NCI-H2081 (cell line): ENCODE measurements at places on chromosomes 11 and 22.
A peak's percentile ranks its signal among the peaks of the same experiment; 100 is the strongest.

- no peak for DNase-seq
Measured at GRCh38 chr11:77515483-77515882, 41.6 kb upstream of the PAK1 start.

DNA sequence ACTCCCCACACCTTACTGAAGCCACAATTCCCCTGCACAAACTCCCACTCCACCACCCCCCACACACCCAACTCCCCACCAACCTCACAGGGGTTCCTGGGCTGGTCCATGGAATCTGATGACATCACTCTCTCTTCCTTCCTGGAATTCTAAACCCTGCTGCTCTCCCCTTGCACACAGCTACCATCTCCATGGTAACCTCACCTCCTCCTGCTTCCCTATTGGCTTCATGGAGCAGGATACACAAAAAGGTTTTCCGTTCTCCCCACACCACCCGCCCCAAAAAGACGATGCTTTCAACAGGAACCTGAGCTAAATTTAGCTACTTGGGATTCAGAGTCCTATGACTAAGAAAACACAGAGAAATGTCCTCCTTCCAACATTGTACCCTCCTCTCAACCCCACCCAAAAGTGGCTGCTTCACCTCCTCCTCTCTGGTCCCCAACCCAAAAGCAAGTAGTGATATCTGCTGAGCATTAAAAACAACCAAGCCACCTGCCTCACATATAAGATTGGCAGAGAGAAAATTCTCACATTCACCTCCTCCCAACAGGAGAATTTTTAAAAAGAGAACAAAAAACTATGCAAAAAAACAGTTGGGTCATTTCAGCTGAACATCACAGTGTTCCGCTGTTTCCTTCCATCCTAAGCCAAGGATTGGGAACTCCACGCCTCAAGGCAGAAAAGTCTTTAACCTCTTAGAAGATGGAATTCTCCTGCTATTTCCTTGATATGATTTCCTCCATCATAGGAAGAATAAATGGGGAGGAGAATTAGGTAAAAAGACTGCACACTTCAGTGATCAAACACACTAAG is 66.9 kb downstream of the RBFOX2 start:
- DNase-seq = peak; percentile 71

GRCh38 chr22:39368461-39368911 is 18.7 kb downstream of the SYNGR1 start:
- DNase-seq = no peak

GRCh38 chr11:28481616-28482480 is 373.7 kb downstream of the METTL15 start:
- no peak for DNase-seq

- no peak for DNase-seq
Measured at GRCh38 chr11:57306940-57307565, 17.7 kb downstream of the TNKS1BP1 start.

GRCh38 chr11:72939031-72939430 is 124.8 kb downstream of the ATG16L2 start:
- no peak for DNase-seq

DNA sequence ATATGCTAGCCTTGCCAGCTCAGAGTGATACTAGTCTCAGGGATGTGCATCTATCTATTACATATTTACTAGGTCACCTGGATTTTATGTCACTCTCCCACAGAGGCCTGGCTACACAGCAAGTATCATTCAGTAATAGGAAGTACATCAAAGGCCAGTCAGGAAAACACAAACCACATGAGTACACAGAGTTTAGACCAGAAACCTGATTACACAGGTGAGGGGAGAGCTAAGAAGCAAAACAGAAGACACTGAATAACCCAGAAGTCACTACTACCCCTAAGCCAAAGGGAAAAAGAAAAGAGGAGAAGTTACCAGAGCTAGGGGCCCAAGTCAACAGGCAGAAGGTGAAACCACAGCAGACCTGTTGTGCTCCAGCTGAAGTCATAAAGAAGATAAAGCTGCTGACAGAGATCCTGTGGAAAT is 13.3 kb downstream of the LPXN start:
- no peak for DNase-seq

GRCh38 chr11:130163346-130164220 is 4.0 kb downstream of the ST14 start:
- DNase-seq = no peak

GRCh38 chr11:10529279-10529678 is 11.7 kb downstream of the RNF141 start:
- no peak for DNase-seq

- DNase-seq = no peak
Measured at GRCh38 chr22:37164505-37164887, 14.8 kb upstream of the IL2RB start.

GRCh38 chr11:133898031-133898769 is 52.9 kb upstream of the SPATA19 start:
- no peak for DNase-seq

- peak; percentile 11 for DNase-seq
Measured at GRCh38 chr11:84234011-84234410, 947.8 kb upstream of the CCDC90B start.

DNA sequence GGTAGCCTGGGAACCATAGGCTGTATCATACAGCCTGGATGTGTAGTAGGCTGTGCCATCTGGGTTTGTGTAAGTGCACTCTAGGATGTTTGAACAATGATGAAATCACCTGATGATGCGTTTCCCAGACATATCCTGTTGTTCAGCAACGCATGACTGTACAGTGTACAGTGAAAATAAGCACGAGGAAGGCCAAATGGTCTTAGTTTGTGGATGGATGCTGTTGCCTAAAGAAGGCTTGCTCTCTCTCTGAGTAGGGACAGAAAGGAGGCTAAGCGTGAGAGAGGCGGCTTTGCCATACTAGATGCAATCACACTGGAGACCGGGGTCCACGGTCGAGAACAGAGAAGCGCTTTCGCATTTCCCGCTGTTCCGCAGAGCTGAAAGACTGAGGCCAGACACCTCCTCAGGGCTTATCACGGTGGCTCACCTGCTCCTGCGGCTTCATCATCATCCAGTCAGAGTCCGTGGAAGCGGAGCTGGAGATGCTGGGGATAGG is 27.6 kb upstream of the APLP2 start:
- DNase-seq = peak; percentile 56

GRCh38 chr11:40134820-40135570 is 1324.5 kb downstream of the LRRC4C start:
- DNase-seq = no peak

DNA sequence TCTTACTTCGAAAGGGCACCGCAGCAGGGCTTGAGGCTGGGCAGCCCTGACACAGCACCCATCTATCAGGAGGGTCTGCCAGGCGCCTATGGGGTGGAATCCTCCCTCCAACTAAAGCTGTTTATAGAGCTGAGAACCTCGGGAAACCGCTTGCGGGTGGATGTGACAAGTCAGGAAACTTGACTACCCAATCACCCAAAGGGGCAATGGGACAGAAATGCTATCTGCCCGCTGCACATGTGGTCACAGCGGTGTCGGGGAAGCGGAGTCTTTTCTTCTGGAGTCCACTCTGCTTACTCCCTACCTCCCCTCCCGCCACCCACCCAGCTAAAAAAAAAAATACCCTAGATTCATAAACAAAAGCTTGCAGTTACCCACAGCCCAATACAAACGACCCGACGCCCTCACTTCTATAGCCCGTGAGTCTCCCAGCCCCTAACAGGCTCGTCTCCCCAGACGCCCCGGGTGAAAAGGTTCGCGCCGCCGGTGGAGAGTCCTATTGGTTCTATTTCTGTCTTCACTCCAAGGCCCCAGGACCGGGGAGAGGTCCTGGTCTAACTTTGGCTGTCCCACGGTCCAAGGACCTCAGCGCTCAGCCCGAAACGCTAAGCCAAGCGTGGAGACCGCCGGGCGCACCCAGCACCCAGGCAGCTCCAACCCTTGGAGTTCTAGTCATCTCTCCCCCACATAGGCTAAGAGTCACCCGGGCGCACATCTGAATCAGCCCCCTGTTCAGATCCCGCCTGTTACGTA is 1.4 kb downstream of the TRPC6 start:
- DNase-seq = no peak

DNA sequence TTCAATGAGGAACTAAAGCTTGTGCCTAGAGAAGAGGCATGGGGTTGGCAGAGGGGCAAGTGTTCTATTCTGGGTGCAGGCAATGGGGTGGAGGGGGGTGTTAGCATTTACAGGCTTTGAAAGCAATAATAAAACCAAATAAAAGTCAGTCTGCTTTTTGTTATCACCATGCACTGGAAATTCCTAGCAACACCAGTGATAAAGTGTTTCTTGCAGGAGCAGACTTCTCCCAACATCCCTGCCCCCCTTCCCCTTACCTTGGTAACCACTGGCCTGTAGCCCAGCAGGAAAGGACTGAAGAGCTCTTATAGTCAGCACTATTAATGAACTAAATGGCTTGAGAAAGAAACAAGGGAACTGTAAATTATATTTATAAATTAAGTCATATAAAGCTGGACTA is 65.2 kb upstream of the SESN3 start:
- DNase-seq = no peak

DNA sequence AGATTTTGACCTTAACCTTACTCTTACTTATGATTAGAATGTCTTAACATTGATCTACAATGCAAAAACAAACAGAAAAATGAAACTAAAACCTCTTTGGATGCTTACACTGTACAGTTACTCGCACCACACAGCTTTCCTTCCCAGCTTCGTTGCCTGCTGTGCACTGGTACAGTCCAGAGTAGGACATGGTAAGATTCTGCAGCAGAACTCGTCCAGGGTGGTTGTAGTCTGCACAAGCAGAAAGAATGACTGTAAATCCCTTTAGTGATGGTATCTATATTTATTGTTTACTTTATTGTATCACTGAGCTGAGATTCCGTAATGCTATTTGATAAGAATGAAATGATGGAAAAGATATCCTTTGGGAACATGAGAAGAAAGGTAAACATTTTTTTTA is 21.0 kb upstream of the HSPA8 start:
- DNase-seq = no peak

DNA sequence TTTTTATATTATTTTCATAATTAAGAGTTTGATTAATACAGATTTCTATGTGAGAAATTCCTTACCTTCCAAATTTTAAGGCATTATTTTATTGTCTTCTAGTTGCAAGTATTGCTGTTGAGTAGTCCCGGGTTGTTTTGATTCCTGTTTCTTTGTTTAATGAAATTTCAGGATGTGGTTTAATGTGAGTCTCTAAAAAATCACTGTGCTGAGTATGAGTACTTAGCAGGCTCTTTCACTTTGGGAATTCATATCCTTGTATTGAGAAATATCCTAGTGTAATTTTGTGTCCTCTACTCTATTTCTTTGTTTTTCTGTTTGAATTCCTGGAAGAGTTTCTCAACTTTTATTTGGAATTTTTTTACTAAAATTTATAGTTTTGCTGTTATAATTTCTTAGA is 113.2 kb downstream of the TMEM135 start:
- DNase-seq = no peak

DNA sequence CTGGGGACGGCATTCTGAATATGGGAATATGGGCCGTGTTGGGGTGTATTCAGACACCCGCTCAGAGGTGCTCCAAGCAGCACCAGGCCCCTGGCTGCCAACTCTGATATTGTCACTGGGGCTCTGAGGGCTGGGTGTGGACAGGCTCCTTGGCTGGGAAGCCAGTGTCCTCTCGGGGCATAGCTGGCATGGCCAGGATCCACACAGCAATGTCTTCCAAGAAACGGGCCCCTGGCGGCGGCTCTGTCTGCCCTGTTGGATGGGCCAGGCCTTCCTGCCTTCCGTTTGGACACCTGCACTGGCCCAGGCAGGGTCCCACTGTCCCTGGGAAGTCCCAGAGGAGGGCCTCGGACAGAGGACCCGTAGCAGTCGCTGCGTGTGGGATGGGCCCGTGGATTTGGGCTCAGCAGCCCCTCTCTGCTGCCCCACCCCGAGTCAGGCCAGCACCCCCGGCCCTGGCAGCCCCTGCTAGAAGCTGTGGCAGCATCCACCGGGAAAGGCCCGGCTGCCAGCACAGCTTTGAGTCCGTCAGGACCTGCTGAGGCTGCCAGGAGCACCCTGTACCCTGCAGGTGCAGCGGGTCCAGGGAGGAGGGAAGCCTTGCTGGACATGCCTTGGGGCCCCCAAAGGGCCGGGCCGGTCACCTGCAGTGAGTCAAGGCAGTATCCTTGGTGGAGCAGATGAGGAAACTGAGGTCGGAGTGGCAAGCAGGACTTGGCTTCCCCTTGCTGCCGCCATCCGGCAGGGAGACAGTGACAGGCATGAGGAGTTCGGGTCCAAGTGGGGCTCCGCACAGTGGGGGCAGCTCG is 4.1 kb downstream of the PANX2 start:
- DNase-seq = no peak

DNA sequence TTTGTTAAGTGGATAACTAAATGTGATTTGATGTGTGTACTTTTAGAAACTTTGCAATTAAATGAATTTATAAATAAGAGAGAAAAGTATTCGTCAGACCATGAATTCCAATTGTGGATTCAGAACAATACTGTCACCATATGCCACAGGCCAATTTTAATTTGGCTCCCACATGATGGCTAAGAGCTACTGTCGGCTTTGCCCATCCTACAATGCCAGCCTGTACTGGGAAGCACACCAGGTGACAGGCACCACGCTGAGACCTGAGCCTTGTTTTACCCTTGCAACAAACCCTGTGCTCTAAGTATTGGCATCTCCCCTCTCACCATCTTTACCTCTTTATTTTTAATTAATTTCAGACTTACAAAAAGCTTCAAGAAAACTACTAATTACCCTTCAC is 14.0 kb downstream of the RAB30 start:
- DNase-seq = no peak

GRCh38 chr11:125141178-125141577 is 23.4 kb upstream of the PKNOX2 start:
- DNase-seq = no peak

GRCh38 chr11:110566577-110566976 is 136.8 kb downstream of the FDX1 start:
- DNase-seq = no peak

DNA sequence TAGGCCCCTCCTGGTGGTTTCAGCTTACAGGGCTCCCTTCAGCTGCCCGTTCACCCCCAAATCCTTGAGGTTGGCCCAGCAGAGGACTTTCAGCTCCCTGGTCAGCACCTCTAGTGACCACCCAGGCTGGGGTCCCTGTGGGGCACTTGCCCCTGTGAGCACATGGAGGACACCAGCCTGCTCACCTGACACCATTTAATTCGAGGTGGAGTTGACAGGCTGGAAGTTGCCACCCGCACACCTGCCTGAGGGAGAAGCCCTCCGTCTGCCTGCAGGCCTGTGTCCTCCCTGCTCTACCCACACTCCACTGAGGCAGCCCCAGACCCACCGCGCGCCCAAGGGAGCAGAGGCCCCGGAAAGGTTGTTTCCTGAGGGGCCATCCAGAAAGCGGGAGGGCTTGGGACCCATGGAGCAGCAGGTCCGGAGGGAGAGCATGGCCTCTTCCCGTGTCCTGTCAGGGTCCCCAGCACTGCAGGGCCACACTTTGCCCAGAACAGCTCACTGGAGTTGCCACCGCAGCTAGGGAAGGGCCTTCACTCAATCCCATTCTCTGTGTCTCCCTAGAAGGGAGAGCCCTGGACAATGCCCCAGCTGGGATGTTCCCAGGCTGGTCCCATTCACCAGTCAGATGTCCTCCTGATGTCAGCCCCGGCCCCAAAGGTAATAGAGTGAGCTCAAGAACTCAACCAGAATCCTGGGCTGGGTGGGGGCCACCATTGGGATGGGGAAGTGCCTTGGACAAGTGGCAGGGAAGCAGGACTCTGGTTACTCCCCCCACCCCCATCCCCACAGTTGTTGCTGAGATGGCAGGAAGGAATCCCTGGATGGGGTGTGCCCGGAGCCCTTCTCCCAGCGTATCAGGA is 82.4 kb downstream of the MED15 start:
- no peak for DNase-seq
